ENCODE measurements at places on chromosomes 7 and 10. TPM values are rescaled to one million over a fixed set of nuclear protein-coding genes. Genes with fewer than 3 reads are reported as not detected.

COL17A1 gene
- total RNA-seq, result 2.8 TPM

PRSS37 gene
- not detected for total RNA-seq

HDAC9 gene
- total RNA-seq, result 0.25 TPM

CYP2C19 gene
- 0.12 TPM for total RNA-seq

TMEM130 gene
- 0.29 TPM for total RNA-seq

ANKRD61 gene
- 0.51 TPM for total RNA-seq

DAGLB gene
- 17.3 TPM for total RNA-seq

UCMA gene
- total RNA-seq, result not detected

DPCD gene
- total RNA-seq, result 33.4 TPM

HOXA4 gene
- total RNA-seq, result 1.7 TPM

GATA3 gene
- 6.4 TPM for total RNA-seq

ZNF394 gene
- 18.8 TPM for total RNA-seq

PITX3 gene
- total RNA-seq, result 1.0 TPM

OGDHL gene
- 0.40 TPM for total RNA-seq

GRM8 gene
- total RNA-seq, result not detected

OR2A1 gene
- total RNA-seq, result not detected
